ENCODE measurements at places on chromosomes 13 and 19.

DNA sequence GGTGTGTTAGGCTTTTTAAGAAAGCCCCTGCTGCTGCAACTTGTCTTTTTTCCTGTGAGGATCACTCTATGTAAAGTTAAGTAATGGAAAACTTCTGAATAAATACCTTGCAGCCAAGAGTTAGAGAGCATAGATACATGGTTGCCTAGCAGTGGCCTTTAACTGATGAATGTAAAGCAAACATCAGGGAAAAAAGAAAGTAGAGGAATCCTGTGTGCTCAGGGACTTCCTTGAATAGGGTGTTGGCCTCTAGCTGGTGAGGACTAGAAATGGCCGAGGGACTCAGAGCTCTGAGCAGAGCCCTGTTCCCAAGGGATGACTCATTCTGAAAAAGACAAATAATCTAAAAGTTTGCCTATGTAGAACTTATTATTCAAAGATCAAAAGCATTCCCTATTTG, 135.7 kb downstream of the MIPEP start:
- DNase-seq: no peak

- DNase-seq: no peak
Measured at GRCh38 chr13:39463611-39464010, 139.4 kb downstream of the LHFPL6 start.

DNA sequence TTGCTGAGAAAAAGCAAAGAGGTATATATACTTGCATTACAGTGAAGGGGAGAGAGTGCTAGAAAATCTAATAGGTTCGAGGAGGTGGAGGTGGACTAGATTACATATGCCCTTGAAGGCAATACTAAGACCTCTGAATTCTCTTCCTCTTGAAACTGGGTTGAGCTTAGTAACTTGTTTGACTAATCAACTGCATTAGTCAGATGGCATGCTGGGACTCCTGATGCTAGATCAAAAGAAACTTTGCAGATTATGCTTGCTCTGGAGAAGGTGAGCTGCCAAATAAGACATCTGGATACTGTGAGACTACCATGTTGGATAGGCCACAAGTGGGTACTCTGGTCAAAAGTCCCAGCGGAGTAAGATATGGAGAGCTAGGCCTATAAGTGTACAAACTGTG, 331.3 kb downstream of the KLF5 start:
- no peak for DNase-seq

DNA sequence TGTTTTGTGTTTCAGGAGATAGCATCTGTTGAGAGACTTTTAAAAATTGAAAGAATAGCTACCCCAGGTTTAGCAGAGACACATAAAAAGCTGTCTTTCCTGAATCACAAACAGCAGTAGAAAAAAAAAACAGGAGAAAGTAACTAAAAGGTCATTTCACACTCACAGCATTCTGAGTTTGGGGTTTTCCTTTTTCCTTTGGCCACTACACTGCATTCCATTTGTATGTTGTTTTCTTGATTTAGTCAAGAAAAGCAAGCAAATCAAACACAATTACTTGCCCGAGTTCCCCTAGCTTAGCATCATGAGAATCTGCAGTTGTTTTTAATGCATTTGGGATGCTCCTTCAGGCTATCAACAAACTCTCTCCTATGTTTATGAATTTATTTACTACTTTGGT, 161.0 kb downstream of the KCTD12 start:
- no peak for DNase-seq

GRCh38 chr13:42333613-42334328, 61.8 kb downstream of the AKAP11 start:
- DNase-seq: no peak

DNA sequence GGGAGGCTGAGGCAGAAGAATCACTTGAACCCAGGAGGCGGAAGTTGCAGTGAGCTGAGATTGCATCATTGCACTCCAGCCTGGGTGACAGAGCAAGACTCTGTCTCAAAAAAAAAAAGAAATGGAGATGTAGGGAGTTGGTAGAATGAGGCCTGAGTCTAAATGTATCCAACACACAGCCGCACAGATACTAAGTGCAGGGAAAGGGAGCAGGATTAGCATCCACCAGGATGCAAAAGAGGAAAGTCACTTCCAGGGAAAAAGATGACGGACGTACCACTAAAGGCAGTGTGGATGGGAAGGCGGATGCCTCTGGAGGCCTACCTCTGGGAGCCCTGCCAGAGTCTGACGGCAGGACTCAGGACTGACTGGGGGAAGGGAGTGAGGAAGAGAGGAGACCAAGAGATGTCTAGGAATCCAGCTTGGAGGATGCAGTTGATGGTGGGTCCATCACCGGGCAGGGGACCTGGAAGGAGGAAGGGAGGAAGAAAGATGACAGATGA, 6.8 kb downstream of the FAM98C start:
- DNase-seq: no peak

GRCh38 chr19:45376045-45376724, 5.8 kb upstream of the ERCC2 start:
- no peak for DNase-seq

DNA sequence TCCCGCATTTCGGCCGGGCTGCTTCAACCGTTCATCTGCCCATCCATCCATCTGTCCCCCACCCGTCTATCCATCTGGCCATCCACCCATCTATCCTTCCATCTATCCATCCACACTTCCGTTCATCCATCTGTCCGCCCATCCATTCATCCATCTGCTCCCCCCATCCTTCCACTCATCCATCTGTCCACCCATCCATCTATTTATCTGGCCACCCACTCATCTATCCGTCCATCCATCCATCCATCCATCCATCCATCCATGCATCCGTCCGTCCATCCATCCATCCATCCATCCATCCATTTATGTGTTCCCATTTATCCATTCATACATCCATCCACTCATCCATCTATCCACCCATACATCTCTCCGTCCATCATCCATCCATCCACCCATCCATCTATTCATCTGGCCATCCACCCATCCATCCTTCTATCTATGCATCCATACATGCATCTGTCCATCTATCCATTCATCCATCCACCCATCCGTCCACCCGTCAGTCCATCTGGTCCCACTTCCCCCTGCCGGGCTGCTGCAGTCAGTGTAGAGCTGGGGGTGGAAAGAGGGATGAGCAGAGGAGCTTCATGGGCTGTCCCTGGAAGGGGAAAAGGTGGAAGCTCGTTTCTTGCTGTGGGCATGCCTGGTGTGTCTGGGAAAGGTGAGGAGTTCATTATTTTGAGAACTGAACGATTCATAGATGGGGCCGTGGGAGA, 722 bp downstream of the HSD11B1L start:
- DNase-seq: no peak

DNA sequence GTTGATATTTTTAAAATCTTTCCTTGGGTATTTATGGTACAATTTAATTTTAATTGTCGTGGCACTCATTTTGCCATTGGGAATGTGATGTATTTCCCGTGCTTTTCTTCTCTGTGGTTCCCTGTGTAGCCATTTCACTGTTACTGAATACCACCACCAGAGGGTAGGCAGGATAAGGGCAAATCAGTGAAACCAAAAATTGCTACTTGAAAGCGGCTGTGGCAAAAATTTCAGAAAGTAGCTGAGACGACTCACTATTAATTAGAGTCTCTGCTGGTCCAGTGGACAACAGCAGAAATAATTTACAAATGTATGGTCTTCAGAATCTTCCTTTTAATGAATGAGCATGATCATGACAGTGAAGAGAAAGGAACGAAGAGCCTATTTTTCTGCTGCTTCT, 34.4 kb upstream of the MIR17HG start:
- DNase-seq: no peak

GRCh38 chr13:40484101-40484800, 182.2 kb downstream of the FOXO1 start:
- no peak for DNase-seq

DNA sequence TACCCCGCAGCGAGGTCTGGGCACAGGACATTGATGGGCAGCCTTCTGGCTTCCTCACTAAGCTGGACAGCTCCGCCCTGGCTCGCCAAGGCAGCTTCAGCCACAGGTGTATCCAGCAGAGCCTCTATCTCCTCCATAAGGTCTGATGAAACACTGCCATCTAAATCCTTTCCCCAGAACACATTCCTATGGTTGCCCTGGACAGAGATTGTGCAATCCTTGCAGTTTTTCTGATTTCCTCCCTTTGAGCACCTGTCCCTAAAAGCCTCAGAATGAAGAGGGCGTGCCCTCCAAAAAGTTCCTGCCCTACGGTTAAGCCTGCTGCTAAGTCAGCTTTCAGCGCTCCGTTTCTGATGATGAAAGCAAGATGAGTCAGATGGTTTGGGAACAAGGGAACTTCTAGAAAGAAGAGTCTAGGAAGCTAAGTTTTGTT, 21.0 kb downstream of the CLEC4M start:
- no peak for DNase-seq

- DNase-seq: no peak
Measured at GRCh38 chr19:29680447-29680846, 15.2 kb downstream of the PLEKHF1 start.

GRCh38 chr19:51006406-51006805, 5.0 kb upstream of the KLK8 start:
- no peak for DNase-seq

- no peak for DNase-seq
Measured at GRCh38 chr19:35585848-35586247, at the start of gene PMIS2. Gene PMIS2, plus strand, starts transcription at chr19:35586173. Its CDS starts 87 bp downstream, at chr19:35586260.

DNA sequence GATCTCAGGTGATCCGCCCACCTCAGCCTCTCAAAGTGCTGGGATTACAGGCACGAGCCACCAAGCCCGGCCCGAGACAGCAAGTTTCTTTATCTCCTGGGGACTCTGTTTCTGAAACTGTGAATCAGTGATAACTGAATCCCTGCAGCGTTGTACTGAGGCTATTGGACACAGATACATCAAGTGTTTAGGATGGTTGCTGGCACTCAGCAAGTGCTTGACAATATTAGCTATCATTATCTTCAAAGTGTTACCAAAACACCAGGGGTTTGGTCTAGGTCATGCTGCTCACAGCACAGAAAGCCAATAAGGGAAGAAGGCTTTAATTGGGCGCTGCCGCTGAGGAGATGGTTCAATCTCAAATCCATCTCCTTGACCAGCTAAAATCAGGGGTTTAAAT, 20.5 kb upstream of the PNMA8C start:
- no peak for DNase-seq

DNA sequence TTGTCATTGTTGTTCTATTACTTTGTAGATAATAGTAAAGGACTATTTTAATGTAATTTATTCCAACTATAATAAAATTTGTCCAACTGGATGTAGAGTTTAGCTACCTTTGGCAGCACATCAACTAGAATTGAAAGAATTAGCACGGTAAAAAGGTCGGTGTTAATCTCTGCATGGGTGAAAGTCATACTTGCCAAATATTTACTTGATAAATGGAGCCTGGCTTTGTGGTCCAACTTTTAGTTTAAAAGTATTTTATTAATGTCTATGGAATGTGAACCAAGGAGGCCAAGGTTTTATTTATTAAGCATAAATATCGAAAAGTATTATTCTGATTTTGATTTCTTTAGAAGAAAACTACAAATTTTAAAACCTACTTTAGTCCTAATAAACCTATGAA, 1389.0 kb downstream of the PCDH9 start:
- no peak for DNase-seq

GRCh38 chr13:40306817-40307216, 359.6 kb downstream of the FOXO1 start:
- DNase-seq: no peak

GRCh38 chr19:29540114-29540513, 14.3 kb downstream of the VSTM2B start:
- DNase-seq: no peak

GRCh38 chr19:39983695-39984300, 12.8 kb downstream of the PSMC4 start:
- DNase-seq: no peak

DNA sequence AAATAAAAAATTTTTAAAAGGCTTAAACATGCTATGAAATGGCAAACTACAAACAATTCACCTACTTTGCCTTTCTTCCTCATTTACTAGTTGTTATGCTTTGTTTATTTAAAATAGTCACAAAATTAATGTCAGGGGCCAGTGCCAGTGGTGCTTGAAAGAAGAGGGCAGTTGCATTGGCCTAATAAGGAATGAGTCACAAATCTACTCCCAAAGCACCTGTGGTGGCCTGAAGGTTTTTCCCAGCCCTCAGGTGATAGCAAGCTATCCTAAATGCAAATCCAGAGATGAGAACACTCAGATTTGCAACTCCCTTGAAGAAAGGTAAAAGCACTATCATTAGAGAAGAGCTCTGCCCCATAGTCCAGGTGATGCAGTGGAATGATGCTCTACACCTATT, 103.6 kb downstream of the MBNL2 start:
- DNase-seq: no peak

DNA sequence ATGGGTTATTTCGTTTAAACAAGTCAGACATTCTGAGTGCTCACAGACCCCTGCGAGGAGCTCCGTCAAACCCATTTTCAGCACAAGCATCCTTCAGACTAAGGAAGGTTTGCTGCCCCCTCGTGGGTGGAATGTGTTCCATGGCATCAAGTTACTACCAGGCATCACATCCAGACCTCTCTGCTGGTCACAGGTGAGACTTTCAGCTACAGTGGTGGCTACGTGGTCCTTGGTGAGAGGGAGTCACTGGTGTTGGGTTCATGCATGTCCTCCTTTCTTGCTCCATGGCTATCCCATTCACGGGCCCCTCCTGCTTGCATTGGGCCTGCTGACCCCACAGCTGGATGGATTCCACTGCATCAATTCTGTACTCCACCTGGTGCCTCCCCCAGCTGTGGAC, 9.1 kb upstream of the LILRB5 start:
- peak; percentile 50 for DNase-seq

DNA sequence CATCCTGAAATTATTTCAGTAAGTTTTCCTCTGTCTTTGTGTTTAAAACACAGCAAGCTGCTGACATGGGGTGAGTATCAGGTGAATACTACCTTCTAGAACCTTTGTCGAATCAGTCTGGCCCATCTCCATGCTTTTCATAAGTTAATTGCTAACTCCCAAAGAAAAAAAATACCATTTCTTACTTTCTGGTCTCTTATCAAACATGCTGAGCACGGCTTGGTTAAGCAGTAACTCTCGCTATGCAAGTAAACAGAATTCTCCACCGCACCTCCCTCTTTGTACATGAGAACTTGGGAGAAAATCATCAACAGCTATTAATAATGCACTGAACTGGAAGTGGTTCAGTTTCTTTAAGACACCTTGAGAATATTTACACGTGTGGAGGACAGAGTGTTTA, 88.6 kb downstream of the FGF9 start:
- no peak for DNase-seq

DNA sequence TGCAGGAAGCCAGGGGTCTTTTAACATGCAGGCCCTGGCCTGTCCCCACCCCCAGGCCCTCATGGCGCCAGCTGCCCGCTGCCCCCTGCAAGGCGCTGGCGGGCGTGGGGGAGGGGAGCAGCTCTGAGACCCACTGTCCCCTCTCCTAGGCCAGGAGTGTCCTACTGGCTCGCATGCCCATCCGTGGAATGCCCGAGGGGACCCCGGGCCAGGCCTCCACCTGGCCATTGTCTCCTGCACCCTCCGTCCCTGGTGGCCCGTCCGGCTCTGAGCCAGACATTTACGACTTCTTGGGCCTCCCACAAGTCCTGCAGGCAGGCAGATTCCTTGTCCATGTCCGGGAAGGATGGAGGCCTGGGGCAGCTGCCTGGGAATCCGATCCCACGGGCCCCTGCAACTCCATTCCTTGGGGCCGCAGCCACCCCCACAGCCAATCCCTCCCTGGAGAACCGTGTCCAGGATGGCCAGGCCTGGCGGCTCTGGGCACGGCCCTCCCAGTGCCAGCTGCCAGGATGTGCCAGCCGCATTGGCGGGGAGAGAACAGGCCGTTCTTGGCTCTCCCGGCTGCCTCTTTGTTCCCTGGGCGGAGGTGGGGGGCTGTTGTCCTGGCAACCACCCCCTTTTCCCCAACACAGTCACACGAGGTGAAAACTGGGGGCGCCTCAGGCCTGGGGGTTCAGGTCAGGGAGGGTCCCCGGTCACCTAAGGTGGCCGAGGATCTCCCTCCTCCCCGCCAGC, 10.5 kb upstream of the PLIN3 start:
- no peak for DNase-seq

GRCh38 chr13:109783447-109783814, 3.0 kb downstream of the IRS2 start:
- no peak for DNase-seq
